ENCODE measurements at places on chromosomes 2 and 18.

DNA sequence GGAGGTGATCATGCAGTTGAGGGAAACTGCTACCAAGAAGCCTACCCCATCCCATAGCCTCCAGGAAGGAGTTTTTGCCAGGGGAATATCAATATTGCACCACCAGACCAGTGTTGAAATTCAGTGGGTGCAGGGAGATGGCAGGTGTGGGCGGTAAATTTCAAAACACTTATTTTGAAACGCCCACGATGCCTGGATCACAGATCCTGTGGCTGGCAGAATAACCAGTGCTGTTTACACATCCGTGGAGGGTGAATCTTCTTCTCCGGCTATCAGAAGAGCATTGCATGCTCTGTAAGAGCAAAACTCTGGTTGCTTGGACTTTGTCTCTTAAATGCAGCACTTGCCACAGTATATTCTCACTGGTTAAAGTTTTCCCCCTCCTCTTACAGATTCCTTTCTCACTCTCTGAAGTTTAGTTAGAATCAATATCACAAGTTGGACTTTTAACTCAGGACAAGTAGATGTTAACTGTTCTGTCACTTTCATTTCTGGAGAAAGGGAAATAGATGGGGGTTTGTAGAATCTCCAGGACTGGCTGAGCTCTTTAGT lies 70.5 kb upstream of the ZCCHC2 start:
- DNase-seq, result no peak

GRCh38 chr2:200944467-200945394 lies 18.7 kb downstream of the ORC2 start:
- DNase-seq, result peak; percentile 44

- DNase-seq, result no peak
Measured at GRCh38 chr2:32783933-32784332, 156.1 kb downstream of the TTC27 start.

DNA sequence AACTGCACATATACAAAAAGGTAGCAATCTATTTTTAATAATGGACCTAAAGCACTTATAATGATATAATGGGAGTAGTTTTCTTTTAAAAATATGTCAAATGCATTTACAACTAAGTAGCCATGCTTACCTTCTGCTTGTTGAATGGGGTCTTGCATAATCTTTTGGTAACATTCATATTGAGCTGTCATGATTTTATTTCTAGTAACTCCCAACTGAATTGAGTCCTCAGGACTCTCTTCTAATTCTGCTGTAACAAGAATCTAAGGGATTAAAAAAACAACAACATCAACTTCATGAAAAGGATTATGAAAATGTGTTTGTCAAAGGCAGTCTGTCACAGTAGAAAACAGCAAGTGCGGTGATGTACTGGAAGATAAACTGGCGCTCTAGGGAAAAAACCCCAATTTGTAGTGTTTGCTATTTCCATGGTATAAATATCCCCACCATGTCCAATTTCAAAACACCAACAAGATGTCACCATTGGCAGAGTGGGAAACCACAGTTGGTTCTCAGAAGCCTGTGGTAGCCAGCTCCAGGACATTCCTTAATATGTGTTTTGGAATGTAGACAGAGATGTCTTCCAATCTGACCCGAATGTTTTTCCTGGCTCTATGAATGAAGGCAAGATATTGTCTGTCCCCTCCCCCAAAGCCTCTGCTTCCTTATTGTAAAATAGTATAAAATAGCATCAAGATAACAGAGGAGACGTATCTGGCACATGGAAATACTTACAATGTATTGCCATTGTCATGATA lies 64.8 kb downstream of the CALCRL start:
- DNase-seq, result no peak

DNA sequence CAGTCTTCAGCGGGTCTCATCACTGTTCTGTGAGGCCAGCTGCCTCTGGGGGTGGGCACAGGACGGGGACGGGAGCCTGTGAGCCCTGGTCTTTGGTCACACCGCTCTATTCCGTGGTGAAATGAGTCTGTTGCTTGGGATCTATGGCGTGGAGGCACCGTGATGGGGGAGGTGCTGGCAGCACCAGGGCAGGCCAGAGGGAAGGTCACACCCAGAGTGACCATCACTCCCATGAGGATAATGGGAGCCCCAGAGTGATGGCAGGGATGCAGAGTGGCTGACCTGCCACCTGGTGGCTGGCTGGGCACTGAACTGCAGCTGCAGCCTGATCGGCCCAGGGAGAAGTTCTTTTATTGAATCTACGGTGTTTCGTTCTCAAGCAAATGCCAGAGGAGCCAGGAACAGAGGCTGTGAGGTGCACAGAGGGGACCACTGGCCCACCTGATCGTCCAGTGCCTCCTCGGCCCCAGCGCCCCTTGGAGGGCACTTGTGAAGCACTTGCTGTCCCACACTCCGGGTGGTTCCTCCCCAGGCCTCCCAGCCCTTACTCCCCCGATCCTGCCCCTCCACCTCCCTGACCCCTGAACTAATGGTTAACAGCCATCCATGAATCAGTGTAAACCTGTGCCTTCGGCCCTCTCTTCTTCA lies 17.9 kb downstream of the KCNIP3 start:
- DNase-seq, result no peak

DNA sequence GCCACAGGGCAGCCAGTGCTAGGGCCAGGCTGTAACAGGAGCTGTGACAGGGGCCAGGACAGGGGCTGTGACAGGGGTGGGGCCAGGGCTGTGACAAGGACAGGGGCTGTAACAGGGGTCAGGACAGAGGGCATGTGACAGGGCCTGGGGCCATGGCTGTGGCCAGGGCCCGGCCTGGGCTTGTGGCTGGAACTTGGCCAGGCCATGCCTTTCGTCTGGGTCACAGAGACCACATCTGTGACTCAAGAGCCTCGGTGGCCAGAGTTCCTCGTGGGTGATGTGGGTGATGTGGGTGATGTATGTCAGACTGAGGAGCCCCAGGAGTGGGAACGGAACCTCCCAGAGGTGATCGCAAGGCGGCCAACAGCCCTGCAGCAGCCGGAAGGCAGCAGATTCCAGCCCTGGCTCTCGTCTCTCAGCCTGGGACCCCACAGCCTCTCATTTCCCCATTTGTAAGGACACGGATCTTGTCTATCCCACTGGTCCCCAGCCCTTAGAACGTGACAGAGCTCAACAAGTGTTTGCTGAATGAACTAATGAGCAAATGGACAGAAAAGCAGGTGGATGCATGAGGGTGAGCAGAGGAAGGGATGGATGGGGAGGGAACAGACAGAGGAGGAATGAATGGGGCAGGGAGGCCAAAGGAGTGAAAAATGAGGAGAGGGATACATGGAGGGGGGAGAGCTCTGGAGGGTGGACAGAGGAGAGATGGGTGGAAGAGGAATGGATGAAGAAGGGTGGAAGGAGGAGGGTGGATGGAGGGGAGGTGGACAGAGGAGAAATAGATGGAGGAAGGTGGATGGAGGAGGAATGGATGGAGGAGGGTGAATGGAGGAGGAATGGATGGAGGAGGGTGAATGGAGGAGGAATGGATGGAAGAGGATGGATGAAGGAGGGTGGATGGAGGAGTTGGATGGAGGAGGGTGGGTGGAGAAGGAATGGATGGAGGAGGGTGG lies 17.3 kb downstream of the ESPNL start:
- no peak for DNase-seq

Data from stimulated activated CD8-positive, alpha-beta memory T cell treated with anti-CD3 and anti-CD28 coated beads, Interleukin-7, amount 100 ng/mL, for 24 hours (primary cell).